SK-MEL-5 (cell line): ENCODE measurements at places on chromosomes 2 and 18. TPM values are rescaled to one million over a fixed set of nuclear protein-coding genes. Genes with fewer than 3 reads are reported as not detected.

Gene FLACC1
- 0.85 and 2.4 TPM in 2 replicates for total RNA-seq

Gene CHRNA1
- 0.11 TPM in 1 of 2 replicates, not detected in the other for total RNA-seq

GRCh38 chr2:213149294-213149875 lies 2.0 kb downstream of the IKZF2 start:
- no peak for DNase-seq

Gene MATN3
- total RNA-seq = 0.34 TPM in 1 of 2 replicates, not detected in the other

Gene GAD1
- 18.1 and 23.5 TPM in 2 replicates for total RNA-seq
